ENCODE measurements at places on chromosomes 12 and 14.

DNA sequence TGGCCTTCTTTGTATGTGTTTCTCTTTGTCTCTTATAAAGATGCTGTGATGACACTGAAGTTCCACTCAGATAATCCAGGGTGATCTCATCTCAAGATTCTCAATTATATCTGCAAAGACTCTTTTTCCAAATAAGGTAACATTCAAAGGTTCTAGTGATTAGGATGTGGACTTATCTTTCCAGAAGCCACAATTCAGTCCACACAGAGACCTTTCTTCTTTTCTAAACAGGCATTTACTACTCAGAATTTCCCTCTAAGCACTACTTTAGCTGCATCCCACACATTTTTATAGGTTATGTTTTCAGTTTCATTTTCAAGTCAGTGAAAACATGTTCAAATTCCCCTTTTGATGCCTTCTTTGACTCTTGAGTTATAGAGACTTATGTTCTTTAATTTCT, 9.0 kb upstream of the NKX2-1 start:
- no peak for DNase-seq

DNA sequence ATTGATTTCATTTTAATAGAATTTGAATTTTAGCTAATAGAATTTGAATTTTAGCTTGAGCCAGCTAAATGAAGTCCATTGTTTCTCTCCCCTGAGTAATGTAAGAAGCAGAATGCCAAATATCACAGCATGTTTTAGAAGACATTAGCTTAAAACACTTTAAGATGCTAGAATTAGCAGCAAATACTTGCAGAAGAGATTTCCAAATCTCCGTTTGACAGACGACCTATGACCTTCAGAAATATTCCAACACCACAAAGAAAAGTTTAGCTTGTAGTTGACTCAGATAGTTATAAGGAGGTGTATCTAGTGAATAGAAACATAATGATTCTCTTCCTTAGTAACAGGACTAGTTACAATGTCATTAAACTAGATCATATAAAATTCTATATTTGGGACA, 51.7 kb upstream of the MYF6 start:
- DNase-seq: no peak

GRCh38 chr12:124478416-124478815, 89.0 kb downstream of the NCOR2 start:
- DNase-seq: no peak

- DNase-seq: no peak
Measured at GRCh38 chr14:103519043-103519836, 3.4 kb downstream of the CKB start.

DNA sequence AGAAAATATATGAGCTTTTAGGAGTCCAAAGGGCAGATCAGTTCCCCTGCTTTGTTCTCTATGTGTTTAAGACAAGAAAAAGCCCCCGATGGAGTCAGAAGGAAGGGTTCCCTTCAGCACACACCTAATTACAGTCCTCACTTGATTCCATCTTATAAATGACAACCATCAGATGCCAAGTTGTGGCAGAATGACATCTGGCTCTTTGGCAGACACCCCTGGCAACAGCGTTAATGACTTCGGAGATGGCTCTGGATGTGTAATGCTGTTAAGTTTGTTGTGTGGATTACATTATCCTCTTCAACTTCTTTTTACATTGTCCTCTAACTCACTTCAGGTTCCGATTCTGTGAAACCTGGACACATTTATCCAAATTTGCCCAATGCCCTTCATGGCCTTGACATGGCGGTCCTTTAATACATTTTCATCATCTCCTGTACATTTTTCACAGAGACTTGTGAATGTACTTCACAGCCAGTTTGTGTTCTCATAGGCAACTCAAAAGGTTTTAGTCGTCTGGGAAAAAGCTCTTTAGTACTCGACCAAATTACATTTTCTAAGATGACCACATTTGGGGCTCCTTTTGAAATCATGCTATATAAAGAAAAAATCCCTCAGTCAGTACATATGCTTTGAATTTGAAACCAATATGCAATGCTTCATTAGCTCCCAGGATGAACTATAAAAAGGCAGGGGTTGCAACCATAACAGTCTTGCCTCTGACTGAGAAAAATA, 667.8 kb downstream of the NOVA1 start:
- no peak for DNase-seq

DNA sequence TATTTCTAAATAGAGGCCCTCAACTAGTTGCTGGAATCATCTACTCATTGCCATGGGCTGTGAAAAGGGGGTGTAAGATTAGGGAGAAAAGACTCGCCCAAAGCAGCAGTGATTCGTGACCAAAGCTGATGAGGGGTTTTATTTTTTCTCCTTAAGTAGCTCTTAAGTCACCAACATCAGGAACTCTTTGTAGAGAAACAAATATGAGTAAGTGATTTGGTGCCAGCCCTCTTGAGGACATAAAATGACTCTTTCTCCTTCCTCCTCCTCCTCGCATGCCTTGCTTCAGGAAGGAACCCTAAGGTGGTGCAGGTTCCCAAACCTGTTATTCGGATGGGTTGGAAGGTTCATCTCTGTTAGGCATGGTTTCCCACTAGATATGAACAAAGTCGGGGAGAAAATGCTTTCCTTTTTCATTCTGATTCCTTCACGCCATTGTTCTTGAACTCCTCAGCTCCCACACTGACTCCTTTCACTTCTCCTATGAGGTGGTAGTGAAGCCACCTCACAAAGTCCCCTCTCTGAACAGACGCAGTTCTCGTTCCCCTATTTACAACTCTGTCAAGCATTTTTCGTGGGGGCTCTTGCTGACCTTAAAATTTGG, 113.4 kb downstream of the ETV6 start:
- no peak for DNase-seq

- DNase-seq: peak; percentile 28
Measured at GRCh38 chr14:75279153-75279762, 630 bp downstream of the FOS start.

DNA sequence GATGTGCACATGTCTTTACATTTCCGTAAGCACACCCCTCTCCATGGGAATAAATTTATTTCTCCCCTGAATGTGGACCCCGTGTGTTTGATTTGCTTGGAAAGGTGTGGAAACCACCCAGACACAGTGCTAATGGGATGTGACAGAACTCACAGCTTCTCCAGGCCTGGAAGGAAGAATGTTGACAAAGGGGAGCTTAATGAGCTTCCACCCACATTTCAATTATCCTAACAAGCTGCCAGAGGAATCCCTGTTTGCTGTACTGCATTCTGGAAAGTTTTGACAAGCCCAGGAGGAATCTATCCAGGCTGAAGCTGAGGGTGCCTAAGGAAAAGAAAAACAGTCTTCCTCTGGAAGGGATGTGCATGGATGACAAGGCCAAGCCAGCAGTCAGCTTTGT, 51.2 kb upstream of the CCDC60 start:
- no peak for DNase-seq

GRCh38 chr14:21267886-21268616, 1.2 kb downstream of the HNRNPC start:
- DNase-seq: no peak

DNA sequence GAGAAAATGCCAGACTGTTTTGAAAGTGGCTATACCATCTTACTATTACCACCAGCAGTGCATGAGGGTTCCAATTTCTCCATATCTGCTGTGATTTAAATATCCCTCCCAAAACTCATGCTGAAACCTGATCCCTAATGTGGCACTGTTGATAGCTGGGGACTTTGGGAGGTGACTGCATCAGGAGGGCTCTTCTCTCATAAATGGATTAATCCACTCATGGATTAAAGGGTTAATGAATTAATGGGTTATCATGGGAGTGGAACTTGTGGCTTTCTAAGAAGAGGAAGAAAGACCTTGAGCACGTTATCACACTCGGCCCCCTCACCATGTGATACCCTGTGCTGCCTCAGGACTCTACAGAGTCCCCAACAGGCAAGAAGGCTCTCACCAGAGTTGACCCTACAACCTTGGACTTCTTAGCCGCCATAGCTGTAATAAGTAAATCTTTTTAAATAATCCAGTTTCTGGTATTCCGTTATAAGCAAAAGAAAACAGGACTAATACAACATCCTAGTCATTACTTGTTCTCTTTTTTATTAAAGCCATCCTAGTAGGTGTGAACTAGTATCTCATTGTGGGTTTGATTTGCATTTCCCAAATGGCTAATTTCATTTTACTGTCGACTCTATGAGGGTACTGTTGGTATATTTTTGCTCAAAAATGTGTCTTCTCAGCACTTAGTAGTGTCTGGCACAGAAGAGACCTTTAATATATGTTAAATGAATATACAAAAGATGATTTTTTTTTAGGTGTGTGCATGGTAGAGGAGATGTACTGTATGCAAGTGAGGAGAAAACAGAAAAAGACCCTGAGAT, 14.3 kb downstream of the PPP1R12A start:
- no peak for DNase-seq

Data from activated effector memory CD4-positive, alpha-beta T cell treated with Interleukin-2 at 50 U/mL for 16 hours (primary cell).